ENCODE measurements at places on chromosomes 1 and 21.

GRCh38 chr1:161440312-161440894 is 64.9 kb upstream of the FCGR2A start:
- peak; percentile 66 for DNase-seq

- no peak for DNase-seq
Observed at GRCh38 chr1:166080277-166080966, 86.4 kb downstream of the FAM78B start.

DNA sequence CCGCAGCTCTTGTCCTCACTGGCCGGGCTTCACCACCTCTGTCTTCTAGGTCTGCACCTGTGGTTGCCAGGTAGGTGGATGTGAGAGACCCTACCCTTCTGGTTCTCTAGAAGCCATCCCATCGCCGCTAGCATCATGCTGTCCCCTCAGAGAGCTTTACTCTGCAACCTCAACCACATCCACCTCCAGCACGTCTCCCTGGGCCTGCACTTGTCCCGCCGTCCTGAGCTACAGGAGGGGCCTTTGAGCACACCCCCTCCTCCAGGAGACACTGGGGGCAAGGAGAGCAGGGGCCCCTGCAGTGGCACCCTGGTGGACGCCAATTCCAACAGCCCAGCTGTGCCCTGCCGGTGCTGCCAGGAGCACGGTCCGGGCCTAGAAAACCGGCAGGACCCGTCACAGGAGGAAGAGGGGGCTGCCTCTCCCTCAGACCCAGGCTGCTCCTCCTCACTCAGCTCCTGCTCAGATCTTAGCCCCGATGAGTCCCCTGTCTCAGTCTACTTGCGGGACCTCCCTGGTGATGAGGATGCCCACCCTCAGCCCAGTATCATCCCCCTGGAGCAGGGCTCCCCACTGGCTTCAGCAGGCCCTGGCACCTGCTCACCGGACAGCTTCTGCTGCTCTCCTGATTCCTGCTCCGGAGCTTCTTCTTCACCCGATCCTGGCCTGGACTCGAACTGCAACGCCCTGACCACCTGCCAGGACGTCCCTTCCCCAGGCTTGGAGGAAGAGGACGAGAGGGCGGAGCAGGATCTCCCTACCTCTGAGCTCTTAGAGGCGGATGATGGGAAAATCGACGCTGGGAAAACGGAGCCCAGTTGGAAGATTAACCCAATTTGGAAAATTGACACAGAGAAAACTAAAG is 1.2 kb downstream of the RUSC1 start:
- no peak for DNase-seq

- DNase-seq = no peak
Observed at GRCh38 chr21:38850277-38850951, 44.7 kb downstream of the ETS2 start.

- DNase-seq = no peak
Observed at GRCh38 chr1:204075139-204075521, 2.2 kb downstream of the SOX13 start.
